Kasumi-1 (cell line): ENCODE measurements at places on chromosomes 2 and 18.

- DNase-seq, result no peak
Measured at GRCh38 chr2:38556006-38556801, 46.5 kb downstream of the HNRNPLL start.

GRCh38 chr2:134912361-134912760, 6.3 kb upstream of the CCNT2 start:
- peak; percentile 41 for DNase-seq

- no peak for DNase-seq
Measured at GRCh38 chr2:149720615-149721014, 133.0 kb upstream of the MMADHC start.

GRCh38 chr2:42839809-42840501, 47.6 kb upstream of the HAAO start:
- no peak for DNase-seq

DNA sequence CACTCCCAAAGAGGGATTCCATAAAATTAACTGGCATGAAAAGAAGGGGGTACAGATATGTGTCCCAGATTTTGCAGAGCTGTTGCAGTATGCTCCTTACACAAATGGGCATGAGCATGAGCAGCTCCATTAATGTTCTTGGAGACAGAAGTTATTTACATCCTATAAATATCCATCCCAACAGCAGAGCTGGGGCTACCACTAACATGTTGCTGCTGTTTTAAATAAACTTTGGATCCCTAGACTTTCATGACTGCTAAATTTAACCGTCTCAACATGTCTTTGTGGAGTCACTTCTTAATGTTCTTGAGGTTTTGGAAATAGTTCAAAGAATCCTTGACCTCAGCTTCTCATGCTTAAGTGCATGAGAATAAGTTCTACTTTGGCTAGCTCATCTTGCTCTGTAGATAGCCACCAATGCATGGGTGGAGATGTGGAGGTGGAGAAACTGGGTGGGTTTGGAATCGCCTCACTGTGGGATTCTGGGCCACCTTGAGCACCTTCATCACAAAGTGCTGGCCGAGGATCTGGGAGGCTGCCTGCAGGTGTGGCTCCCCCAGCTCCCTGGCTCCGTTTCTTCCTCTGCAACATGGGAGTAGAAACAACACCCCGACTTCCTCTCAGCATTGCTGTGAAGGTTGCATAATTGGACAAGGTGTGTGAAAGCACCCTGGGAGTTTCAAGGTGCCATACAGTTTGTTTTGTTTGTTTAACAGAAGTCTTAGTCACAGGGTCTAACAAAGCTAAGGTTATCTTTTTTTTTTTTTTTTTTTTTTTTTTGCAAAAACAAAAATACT, 307.2 kb downstream of the MYCN start:
- no peak for DNase-seq

GRCh38 chr2:240440704-240441320, 5.3 kb downstream of the GPC1 start:
- no peak for DNase-seq

GRCh38 chr2:204538182-204539018, 6.9 kb upstream of the PARD3B start:
- no peak for DNase-seq

GRCh38 chr2:207330912-207331311, 165.2 kb upstream of the KLF7 start:
- no peak for DNase-seq

DNA sequence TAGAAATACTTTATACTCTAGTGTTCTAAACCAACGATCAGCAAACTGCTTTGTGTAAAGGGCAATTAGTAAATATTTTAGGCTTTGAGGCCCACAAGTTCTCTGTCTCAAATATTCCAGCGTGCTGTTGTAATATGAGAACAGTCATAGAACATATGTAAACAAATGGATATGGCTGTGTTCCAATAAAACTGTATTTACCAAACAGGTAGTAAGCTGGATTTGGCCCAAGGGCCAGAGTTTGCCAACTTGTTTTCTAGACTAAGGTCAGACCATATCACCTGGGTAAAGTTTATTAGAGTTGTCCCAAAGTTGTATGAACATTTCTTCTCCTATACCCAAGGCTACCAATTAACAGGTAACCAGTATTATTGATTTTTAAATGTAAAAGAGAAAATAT, 303.2 kb upstream of the MC4R start:
- DNase-seq, result no peak

DNA sequence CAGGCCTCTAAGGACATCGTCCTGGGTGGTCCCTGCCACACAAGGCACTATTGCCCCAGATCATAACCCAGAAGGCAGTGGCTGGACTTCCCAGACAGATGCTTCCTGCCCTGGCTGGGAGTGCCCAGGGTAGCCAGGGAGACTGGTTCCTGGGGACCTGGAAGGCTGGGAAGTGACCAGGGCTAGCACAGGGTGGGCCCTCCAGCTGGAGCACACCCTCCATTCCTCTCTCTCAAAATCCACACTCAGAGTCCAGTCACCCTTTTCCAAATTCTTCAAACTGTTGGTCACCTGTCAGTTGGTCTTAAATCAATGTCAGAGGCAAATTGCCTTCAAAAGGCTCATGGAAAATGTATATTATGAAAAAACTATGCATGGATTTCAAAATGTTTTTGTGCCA, 11.6 kb upstream of the TUBB6 start:
- no peak for DNase-seq
